Metanephros (tissue), 2 donors: ENCODE measurements at places on chromosomes 5 and 9. TPM values are rescaled to one million over a fixed set of nuclear protein-coding genes. Genes with fewer than 3 reads are reported as not detected.

Gene ZNF474
- total RNA-seq = 0.18 TPM

Gene MARCHF11
- total RNA-seq = 0.35 TPM

Gene CKMT2
- total RNA-seq = 62.2 TPM

Gene IL7R
- total RNA-seq = 1.6 TPM

Gene CDC25C
- 5.1 TPM for total RNA-seq

Gene IL13
- total RNA-seq = not detected

Gene PCSK5
- total RNA-seq = 25.0 TPM

Gene CTXN3
- total RNA-seq = 0.47 TPM

Gene SPATA31A6
- total RNA-seq = not detected

Gene MARCHF3
- 10.7 TPM for total RNA-seq
